Panc1 (cell line): ENCODE measurements at places on chromosomes 1 and 21.

DNA sequence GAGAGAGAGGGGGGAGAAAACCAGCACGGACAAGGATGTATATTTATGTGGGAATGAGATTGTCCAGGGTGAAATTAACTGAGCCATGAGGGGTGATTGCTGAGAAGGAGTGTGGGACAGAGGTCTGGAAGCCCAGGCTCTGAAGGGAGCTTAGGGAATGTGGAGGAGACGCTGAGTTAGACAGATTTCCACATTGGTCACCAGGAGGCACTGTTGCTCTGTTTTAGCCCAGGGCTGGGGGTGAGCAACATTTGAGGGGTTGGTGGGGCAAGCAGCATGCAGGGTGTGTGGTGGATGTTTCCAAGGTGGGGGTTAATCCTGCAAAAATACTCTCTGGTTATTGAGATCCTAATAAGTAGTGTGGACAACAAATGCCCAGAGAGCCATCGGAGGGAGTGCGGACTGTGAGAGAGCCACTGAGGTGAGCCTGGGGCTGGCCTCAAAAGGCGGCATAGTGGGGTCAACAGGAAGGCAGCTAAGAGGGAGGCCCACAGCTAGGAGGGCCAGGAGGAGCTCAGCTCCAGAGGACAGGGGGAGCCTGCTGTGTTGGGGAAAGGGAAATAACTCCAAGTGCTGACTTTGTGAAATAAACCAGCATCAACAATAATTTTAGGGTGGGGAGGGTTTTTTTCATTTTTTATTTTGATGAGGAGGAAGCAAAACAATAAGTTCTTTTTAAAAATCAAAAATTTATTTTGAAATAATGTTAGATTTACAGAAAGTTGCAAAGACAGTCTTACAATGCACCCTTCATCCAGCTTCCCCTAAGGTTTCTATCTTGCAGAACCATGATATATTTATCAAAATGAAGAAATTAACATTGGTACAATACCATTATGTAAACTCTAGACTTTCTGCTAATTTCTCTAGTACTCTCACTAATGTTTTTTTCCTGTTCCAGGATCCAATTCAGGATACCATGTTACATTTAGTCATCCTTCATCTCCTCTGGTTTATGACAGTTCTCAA is 82.8 kb upstream of the CD34 start:
- no peak for DNase-seq

- no peak for DNase-seq
Measured at GRCh38 chr1:240320659-240321058, 229.0 kb downstream of the FMN2 start.

DNA sequence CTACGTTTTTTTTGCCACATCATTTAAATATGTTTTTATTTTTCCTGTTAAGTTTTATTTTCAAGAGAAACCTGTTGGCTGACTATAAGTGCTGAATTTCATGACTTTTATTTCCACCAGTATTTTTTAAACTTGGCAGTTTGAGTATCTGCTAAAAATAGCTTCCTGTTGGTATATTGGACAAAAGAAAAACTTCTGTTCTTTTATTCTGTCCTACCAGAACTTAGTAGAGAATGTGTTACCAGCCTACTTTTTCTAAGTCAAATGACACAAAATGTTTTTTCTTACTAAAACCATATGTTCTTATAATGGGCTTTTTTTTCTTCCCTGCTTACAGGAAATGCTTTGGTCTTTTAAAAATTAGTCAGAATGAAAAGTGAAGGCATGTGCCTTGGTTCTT is 7.6 kb downstream of the DR1 start:
- DNase-seq = no peak

DNA sequence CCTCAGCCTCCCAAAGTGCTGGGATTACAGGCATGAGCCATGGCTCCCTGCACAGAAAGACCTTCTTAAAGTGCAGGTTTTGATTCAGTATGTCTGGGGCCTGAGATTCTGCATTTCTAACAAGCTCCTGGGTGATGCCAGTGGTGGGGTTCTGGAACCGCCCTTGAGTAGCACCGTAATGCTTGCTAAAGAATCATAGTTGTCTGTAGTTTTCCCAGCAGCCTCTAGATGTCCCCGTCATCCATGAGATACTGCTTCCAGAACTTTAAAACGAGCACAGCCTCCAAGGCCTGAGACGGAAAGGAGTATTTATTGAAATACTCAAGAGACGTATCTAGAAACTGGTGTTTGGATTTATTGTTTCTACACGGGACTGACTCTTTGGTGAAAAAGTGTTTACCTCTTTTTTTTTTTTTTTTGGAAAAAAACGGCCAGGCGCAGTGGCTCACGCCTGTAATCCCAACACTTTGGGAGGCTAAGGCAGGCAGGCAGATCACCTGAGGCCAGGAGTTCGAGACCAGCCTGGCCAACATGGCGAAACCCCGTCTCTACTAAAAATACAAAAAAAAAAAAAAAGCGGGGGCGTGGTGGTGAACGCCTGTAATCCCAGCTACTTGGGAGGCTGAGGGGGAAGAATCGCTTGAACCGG is 2.6 kb upstream of the TOR3A start:
- peak; percentile 47 for DNase-seq

- DNase-seq = no peak
Measured at GRCh38 chr1:235199441-235199840, 38.4 kb upstream of the RBM34 start.

- DNase-seq = no peak
Measured at GRCh38 chr21:45990049-45990711, 8.6 kb downstream of the COL6A1 start.

- DNase-seq = no peak
Measured at GRCh38 chr1:2968471-2968881, 52.8 kb upstream of the ACTRT2 start.

- no peak for DNase-seq
Measured at GRCh38 chr1:151846686-151847237, 6.8 kb downstream of the THEM5 start.

DNA sequence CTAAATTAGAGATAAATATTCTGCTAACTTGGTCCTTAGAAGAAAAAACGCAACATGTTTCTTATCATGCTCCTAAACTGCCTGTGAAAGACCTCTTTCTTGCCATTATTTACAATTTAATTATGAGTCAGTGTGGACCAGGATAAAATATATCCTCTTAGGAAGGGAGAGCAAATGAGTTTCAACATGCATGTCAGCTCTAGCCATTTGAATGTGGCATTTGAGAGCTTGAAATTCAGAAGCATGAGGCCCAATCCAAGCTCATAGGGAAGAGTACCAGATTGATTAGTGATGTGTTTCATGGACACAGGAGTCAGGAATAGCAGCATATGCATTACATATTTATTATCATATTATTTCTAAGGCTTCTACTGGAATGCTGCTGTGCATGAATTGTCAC is 39.3 kb downstream of the TBX15 start:
- DNase-seq = no peak

DNA sequence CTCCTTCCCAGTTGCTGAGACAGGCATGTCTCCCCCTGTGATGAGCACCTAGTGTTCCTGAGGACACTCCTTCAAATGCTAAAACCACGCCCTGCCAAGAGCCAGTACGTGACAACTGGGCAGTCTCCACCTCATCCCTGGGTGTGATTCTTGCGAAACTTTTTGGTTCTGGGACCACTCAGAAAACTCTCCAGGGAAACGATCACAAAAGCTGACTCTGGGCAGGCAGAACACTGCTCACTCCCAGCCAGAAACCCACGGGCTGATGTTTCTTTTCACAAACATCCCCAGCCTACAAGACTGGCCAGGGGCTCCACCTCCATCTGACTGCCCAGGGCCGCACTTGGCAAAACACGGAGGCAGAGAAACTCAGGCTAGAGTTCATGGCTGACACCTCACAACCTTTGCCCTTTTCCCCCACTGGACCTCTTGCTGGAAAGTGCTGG is 24.4 kb downstream of the DHRS3 start:
- DNase-seq = no peak

DNA sequence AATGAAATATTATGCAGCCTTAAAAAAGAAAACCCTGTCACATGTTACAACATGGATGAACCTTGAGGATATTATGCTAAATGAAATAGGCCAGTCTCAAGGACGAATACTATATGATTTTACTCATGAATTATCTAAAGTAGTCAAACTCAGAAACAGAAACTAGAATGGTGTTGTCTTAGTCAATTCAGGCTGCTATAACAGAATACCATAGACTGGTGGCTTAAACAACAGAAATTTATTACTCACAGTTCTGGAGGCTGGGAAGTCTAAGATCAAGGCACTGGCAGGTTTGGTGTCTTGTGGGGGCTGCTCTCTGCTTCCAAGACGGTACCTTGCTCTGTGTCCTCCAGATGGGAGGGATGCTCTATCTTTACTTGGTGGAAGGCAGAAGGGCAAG is 113.8 kb upstream of the DNAH14 start:
- no peak for DNase-seq

DNA sequence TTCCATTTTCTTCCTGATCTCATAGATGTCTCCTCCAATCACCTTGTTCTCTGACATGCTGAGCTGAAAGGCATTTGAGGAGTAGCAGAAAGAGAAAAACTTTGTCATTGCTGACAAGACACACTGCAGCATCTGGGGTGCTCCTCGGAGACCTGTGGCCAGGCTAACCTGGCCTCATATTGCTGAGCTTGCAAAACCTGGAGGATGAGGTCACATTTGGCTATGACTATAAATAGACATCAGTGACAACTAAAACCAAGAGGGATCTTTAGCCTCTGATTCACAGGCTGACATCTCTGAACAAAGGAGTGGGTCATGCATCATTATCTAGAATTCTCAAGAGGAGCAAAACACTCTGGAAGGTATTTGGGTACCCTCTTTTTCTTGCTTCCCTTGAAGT is 83.7 kb downstream of the PROX1 start:
- DNase-seq = no peak

DNA sequence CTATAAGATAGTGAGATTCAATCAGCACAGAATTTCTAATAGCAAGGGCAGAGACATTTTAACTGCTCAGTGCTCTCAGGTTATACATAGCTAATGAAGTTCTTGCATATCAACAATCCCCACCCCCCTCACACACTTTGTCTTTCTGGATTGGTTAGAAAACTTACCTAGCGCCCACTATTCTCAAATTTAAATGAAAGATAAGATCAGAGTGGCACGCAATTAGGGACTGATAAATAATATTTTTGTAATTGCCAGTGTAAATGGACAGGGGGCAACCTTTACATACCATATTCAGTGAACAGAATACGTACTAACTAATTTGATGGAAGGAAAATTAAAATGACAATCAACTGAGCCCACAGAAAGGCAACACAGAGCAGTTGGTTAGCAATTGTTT is 11.7 kb downstream of the SELL start:
- no peak for DNase-seq

- DNase-seq = no peak
Measured at GRCh38 chr1:156581661-156582387, 2.3 kb downstream of the TTC24 start.
